Activated CD4-positive, alpha-beta T cell treated with anti-CD3 and anti-CD28 coated beads, Interleukin-10, Interleukin-2, amounts not matched to agents 100 ng/mL and 50 ng/mL, durations not matched to agents 16 hours and 8 hours (primary cell): ENCODE measurements at places on chromosomes 11 and 22.

DNA sequence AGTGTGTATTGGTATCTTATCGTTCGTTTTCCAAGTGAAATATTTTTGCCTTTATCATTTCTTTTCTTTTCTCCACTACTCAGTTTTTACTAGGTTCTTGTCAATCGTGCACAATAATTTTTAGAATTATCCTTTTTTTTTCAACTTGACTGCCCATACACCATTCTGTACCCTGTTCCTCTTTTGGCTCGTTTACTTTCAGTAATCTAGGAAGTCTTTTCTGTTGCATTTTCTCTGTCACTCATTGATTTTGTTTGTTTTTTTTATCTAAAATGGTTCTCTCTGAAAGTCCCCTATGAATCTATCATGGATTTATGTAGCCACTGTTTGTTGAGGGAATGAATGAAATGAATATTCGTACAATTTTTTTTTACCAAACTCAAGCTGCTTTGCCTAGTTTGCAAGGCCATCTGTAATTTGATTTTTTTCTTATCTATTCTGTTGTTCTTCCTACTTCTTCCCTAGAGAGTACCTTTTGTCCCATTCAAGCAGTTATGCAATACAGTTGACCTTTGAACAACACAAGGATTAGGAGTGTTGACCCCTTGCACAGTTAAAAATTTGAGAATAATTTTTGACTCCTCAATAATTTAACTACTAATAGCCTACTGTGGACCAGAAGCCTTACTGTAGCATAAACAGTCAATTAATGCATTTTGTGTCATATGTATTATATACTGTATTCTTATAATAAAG is 166.3 kb downstream of the TMEM135 start:
- DNase-seq = no peak

- DNase-seq = no peak
Observed at GRCh38 chr11:102986815-102987214, 31.3 kb upstream of the MMP13 start.

- no peak for DNase-seq
Observed at GRCh38 chr22:47102648-47103047, 340.2 kb downstream of the TBC1D22A start.

DNA sequence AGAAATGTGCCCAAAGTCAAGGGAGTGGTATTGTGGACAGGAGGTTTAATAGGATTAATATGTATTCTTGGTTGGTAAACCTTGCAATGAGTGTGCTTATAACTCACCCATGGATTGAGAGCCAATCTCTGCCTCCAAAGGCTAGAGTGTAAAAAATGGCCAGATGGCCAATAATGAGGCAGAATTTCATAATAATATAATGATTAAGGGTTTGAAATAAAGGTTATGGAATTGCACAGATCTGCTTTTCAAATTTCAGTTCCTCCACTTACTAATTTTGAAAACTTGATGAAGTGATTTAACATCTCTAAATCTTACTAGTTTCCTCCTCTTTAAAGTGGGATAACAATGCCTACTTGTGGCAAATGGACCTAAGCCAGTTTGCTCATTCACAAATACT is 94.8 kb downstream of the BDNF start:
- no peak for DNase-seq

- DNase-seq = peak; percentile 6
Observed at GRCh38 chr11:12771875-12772274, 97.7 kb downstream of the TEAD1 start.

GRCh38 chr11:46238078-46238966 is 39.1 kb upstream of the CREB3L1 start:
- peak; percentile 78 for DNase-seq

GRCh38 chr11:42251984-42252383 is 792.5 kb upstream of the LRRC4C start:
- DNase-seq = no peak

GRCh38 chr11:83951521-83951920 is 665.4 kb upstream of the CCDC90B start:
- DNase-seq = no peak

- no peak for DNase-seq
Observed at GRCh38 chr11:44066732-44067141, 667 bp downstream of the ACCS start.

DNA sequence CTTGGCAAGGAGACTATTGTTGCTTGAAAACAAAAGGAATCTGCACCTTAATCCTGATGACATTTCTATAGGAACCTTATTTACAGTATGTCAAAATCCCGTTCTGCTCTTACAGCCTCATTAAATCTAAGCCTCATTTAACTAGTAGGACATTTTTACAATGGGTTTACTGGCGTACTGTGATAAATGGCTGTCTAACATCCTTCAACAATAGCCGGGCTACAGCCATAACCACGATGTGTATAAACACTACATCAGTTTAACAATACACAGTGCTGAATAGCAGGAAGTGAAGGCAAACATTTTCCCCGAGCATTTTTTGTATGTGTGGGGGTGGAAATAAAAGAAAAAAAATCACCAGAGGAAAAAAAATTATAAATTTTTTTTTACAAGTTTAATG is 131.2 kb downstream of the ARL14EP start:
- DNase-seq = no peak

DNA sequence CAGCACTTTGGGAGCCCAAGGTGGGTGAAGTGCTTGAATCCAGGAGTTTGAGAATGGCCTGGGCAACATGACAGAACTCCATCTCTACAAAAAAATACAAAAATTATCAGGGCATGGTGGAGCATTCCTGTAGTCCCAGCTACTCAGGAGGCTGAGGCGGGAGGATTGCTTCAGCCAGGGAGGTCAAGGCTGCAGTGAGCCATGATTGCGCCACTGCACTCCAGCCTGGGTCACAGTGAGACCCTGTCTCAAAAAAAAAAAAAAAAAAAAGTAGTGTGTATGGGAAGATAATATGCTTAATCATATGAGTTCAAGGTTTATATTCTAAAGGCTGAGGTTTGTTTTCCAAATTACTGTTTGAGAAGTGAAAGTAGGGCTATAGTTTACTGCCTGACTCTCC is 10.7 kb downstream of the LDHAL6A start:
- no peak for DNase-seq

DNA sequence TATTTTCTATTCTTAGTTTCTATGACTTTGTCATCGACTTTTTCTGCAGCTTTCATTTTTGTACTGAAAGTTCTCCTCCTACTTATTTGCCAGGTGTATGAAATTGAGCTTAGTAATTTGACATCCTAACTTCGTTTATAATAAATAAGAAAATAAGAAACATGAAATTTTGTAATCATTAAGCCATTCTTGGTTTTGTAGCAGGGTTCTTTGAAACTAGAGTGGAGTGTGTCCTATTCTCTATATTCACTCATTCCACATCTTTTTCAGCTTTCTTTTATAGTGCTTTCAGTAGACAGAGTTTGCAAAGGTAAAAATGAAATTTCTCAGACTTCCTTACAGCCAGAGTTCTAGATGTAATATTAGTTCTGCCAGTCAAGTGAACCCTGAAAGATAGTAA is 47.8 kb downstream of the FANCF start:
- no peak for DNase-seq

DNA sequence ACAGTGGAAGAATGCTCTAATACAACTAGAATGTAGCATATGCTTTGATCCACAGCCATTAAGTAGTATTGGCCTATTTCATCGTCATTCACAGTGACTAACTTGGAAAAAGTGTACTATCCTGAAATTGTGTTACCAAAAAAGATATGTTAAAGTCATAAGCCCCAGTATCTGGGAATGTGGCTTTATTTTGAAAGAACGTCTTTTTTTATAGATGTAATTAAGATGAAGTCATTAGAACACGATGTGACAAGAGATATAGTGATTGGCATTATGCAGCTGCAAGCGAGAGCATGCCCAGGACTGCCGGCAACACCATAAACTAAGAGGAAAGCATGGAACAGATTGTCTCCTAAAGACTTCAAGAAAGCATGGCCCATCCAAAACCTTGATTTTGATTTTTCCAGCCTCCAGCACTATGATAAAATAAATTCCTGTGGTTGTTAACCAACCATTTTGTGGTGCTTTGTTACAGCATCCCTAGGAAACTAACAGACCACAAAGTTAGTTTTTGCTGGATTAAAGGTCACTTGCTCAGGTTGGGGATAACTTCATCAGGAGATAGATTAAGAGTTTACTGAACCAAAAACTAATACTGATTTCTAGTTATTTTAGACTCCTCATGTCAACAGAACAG is 870.6 kb upstream of the LRRC4C start:
- no peak for DNase-seq

- no peak for DNase-seq
Observed at GRCh38 chr11:7493670-7494069, 8.4 kb downstream of the OLFML1 start.

- DNase-seq = no peak
Observed at GRCh38 chr22:41917903-41918791, 3.3 kb upstream of the SHISA8 start.

DNA sequence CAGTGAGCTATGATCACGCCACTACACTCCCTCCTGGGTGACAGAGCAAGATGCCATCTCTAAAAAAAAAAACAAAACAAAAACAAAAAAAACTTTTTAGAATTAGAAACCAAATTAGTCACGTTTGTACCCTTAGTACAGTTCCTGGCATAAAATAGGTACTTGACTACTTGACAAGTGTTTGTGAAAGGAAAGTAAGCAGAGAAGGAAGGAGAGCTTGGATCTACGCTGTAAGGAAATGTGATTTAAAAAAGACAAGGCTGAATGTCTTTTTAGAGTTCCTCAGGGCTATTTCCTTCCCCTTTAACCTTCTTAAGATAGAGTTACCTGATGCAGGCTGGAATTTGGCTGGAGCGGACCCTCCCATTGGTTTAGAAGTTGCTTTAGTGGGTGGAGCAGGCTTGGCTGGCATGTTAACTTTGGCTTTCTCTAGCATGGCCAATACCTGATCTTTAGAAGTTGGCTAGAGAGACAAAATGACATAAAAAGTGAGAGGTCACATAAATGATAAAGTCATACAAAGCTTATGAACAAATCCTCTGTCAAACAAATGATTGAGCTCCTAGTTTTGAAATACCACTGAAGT is 50.7 kb downstream of the F2 start:
- DNase-seq = no peak

DNA sequence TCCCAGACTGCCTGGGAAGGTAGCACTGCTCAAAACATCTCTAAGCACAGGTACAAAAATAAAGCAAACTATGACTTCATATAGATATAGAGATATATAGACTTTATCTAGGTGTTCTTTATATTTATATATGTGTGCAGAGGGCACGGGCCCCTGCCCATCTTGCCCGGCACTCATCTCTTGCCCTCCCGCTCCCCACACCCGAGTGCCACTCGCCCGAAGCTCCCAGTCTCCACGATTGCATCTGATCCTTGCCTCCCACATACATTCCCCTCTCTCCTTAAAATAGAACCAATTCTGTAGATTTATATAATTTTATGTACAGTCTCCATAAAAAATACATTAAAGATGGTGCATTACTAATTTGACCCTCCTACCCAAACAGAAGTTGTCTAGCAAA is 55.5 kb downstream of the IGSF9B start:
- DNase-seq = no peak

DNA sequence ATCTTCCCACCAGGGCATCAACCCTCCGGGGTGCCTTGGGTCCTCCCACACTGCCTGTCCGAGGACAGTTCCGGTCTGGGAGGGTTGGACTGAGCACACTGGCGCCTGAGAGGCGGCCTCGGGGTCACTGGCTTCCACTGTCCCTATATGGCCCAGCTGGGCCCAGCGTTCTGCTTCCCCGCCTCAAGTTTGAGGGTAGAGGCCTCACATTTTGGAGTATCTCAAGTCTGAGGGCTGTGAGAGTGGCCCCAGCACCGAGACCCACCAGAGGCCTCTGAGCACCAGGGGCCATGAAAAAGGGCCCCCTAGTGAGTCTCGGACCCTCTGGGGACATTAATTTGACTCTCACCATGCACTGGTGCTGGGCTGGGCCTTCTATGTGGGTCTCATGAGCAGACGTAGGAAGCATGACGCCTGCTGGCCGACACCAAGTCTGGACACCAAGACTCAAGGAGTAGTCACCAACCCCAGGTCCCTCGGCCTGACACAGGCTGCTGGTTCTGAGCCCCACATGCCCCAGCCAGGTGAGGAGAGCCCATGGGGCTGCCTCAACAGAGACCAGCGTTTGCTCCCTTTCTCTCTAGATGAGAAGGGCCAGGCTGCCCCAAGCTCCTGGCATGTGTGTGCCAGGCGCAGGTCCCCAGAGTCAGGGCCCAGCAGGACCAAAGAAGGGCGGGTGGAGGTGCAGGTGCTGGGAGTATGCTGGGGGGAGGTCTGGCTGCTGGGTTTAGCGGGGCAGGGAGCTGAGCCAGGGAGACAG is 27.5 kb downstream of the ARVCF start:
- DNase-seq = no peak

GRCh38 chr11:68293708-68294107 is 18.7 kb upstream of the LRP5 start:
- no peak for DNase-seq

DNA sequence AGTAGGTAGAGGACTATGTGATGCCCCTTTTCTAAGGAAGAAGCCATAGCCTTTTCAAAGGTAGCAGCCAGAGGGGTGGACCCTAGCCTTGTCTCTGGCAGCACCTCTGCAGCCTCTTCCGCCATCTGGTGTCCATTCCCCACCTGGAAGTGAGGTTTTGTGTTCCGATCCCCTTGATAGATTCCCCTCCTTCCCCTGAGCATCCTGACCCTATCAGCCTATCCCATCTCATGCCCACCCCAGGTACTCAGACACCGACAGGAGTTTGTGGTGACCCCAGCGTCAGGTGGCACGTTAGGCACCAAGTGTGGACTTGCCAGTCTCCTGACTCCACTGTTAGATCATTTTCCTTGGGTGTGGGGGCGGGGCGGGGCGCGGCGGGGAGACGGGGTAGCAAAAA is 398 bp upstream of the FAM89B start:
- DNase-seq = peak; percentile 41

GRCh38 chr22:36220451-36220921 is 18.8 kb downstream of the APOL2 start:
- DNase-seq = no peak

DNA sequence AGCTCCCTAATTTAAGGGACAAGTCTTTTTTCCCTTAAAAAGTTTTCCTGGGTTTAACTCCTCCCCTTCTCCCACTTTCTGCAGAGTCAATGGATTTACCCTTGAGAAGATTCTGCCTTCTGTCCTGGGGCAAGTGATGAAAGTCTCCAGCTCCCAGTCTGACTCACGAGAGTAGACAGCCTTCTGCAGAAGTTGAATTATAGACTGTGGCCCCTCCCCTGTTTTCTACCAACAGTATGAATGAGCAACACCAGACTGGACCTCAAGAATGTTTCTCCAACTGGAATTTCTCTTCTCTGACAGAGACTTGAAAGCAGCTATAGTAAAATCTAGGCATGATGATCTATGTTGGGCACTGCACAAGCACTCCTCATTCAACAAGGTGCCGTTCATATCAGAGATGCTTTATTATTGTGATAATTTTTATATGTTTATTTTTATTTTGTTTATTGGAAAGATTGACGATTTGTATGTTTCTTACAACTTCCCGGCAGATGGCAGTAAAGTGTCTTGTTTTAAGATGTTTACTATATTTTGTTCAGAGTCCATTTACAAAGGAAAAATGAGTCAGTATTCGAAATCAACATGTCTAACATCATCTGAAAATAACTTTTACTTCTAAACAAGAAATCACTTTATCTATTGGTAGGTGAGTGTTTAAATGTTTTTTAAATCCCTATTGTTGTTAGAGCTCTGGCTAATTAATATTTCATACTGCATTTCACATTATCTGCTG is 56.6 kb downstream of the LMO2 start:
- DNase-seq = no peak

GRCh38 chr11:35868491-35868890 is 75.4 kb upstream of the LDLRAD3 start:
- DNase-seq = no peak
